Coronary artery (tissue), 2 donors: ENCODE measurements at places on chromosomes 2 and 18.

DNA sequence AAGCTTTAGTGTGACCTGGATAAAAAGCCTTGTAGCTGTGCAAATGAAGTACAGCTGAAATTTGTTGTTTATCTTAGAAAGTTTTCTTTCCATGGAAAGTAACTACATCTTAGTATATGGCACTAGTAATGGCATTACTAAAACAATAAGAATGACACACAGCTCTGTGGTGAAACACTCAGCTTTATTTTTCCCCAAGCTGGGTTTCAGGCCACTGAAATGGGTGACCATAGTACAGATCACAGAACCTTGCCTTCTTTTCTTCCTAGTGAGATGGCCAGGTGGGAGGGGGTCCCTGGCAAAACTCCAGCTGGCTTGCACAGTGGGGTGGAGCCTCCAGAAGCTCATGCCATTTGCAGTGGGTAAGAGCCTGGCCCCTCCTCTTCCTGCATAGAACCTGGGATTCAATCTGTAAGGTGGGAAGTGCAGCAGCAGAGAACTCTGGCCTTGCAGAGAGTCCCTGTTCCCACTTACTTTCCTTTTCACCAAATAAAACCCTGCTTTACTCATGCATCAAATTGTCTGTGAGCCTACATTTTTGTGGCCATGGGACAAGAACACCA is 17.6 kb upstream of the GRP start:
- DNase-seq: no peak

GRCh38 chr2:117771969-117772630 is 42.4 kb upstream of the DDX18 start:
- DNase-seq: no peak

GRCh38 chr2:25178976-25179375 is 10.6 kb upstream of the POMC start:
- DNase-seq: no peak

GRCh38 chr2:143759455-143759854 is 630.2 kb downstream of the ARHGAP15 start:
- no peak for DNase-seq

DNA sequence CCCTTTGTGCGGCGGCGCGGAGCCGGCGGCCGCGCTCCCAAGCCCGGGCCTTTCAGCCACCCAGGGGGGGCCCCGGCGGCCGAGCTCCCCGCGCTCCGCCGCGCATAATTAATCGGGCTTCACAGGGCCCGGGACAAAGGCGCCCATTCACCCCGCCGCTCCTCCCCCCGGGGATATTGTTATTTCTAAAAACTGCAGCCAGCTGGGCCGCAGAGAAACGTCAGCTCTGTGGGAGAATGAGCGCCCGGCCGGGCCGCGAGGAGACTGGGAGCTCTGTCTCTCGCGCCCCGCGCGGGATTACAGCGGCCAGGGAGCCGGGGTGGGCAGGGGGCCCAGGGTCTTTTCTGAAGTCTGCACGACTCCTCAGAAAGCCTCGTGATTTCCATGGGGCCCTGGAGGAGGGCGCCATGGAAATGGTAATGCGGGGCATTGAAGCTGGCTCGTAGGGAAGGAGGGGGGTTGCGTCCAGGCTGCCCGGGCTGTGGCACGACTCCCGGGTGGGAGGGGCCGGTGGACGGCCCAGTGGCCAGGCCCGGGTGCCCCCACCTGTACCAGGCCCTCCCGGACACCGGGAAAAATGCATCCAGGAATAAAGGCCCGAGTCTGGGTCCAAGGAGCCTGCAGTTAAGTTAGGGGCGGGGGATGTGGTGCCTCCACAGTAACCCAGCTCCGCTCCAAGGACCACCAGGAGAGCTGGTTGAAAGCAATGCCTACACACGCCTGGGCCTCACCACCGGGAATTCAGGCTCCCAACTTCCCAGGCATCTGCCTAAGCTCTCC is 125.3 kb downstream of the ZFP36L2 start:
- no peak for DNase-seq

DNA sequence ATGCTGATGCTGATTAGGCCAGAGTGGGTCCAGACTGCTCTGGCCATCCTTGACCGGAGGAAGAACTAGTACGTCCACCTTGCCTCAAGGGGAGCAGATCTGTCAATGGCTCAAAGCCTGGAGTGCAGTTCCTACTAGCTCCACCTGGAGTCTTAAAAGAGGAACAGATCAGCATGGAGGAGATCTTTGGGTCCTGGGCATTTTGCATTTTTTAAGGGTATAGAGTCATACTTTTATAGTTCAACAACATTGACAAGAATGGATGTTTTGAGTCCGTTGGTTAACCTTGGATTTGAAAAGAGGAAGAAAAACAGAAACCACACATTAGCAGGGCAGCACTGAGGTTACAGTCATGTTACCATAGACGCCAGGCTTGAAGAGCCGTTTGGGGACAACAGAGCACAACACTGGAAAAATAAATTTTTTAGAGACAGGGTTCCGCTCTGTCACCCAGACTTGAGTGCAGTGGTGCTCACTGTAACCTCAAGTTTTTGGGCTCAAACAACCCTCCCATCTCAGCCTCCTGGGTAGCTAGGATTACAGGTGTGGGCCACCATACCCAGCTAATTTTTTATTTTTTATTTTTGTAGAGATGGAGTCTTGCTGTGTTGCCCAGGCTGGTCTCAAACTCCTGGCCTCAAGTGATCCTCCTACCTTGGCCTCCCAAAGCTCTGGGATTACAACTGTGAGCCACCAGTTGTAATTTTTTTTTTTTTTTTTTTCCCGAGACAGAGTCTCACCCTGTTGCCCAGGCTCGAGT is 78.5 kb downstream of the PRKCE start:
- no peak for DNase-seq

- DNase-seq: no peak
Observed at GRCh38 chr2:160006475-160006874, 55.9 kb downstream of the PLA2R1 start.

DNA sequence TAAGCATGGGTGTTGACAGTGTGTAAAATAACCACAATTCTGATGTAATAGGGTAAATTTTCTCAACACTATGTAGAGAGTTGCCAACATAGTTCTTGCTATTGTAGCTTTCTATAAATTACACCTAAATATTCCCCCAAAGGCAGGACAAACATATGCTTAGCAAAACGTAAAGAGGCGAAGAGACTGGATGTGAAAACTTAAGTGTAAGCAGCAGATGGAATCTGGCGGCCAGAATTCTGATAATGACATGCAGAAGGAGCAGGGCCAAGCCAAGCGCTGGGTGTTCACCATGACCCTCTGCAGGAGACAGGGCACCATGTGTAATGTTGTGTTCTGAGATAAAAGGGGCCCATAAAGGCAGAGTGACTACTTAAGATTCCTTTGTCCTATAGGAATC is 105.2 kb upstream of the ZNF521 start:
- DNase-seq: no peak

GRCh38 chr2:239189711-239190131 is 211.1 kb downstream of the HDAC4 start:
- DNase-seq: no peak

GRCh38 chr18:30652387-30652786 is 390.2 kb downstream of the DSC3 start:
- no peak for DNase-seq

DNA sequence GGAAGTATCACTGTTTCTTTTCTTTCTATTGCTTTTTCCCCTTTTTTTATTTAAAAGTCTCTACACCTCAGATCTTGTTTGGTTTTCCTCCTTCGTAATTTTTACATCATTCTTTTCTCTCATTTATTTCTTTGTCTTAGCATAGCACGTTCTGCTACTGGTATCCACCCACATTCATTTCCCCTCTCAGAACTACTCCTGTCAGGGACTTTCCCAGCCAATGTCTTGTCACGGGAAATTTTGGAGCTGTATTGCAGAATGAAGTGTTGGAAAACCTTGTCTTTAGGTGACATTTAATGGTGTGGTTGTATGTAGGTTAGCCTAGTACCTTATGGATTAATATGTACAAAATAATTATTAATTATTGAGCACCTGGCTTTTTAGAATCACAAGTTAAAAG is 34.0 kb downstream of the TTLL4 start:
- DNase-seq: no peak

DNA sequence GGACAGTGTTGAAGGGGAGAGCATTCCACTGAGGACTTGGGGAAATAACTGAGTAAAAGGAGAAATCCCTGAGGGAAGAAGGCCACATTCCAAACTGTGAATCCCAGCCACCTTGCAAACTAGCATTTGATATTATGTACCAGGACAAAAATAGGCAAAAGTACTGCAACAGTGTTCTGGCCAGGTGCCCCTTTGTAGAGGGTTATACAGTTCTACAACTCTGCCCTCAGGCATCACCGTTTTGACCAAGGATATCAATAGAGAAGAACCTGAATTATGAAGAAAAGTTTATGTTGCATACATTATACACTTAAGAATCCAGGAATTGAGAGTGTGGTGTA is 20.6 kb upstream of the CAVIN2 start:
- no peak for DNase-seq

DNA sequence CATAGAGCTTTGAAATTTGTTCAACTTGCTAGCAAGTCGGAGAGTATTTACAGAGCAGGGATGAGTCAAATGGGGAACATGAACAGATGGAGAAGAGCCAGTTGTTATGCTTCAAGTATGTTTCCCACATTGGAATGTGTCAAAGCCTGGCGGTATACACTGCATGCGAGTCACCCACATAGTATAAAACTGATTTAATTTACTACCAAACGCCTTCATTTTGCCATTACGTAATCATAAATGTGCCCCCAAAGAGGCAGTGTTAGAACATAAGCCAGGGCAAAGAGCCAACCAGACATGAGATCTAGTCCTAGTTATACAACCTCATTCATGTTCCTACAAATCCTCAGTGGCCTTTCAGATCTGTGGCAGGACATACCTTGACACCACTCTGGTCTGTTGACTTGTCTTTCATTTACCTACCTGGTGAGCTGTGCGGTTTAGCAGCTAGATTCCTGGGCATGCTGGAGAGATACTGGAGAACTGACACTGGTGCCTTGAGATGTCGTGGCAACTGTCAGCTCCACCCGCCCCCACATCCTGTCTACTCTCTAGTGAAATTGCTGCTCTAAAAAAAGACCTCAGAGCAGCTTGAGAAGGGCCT is 21.7 kb upstream of the NRP2 start:
- DNase-seq: no peak

DNA sequence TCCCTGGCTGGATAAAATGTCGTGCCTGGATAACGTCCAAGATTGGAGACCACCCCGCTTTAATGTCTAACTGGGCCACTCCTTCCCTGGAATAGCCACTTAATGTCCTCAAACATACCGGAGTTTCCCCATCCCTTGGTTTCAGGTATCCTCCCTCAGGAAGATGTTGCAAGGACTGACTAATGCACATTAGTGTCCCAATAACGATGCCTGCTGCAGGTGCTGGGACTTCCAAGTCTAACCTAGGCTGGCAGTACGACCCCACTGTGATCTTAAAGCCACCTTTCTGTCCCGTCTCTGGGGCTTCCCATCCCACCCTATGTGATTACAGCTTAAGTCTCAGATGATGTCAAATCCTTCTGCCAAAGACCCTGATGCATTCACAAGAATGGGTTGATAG is 1.1 kb upstream of the ATP6V1C2 start:
- no peak for DNase-seq

- no peak for DNase-seq
Observed at GRCh38 chr2:229244975-229245374, 26.1 kb downstream of the PID1 start.

DNA sequence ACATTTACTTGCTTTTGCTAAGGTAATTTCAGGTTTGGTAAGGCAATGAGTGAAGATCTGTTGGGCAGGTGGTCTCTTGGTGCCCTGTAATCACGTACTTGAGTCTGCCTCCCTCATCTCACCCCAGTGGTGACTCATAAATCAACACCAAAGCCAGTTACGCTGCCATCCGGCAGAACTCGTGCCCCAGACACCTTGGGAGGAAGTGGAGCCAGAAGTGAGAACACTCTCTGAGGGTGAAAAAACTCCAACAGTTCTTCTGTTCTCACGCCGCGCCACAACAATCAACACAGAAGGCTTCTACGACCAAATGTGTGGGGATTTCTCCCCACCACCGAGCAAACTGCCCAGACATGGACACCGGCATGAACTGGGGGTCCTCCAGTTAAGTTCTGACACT is 206.2 kb downstream of the ARL4C start:
- DNase-seq: no peak

GRCh38 chr2:25454824-25455611 is 113.3 kb upstream of the DNMT3A start:
- no peak for DNase-seq

DNA sequence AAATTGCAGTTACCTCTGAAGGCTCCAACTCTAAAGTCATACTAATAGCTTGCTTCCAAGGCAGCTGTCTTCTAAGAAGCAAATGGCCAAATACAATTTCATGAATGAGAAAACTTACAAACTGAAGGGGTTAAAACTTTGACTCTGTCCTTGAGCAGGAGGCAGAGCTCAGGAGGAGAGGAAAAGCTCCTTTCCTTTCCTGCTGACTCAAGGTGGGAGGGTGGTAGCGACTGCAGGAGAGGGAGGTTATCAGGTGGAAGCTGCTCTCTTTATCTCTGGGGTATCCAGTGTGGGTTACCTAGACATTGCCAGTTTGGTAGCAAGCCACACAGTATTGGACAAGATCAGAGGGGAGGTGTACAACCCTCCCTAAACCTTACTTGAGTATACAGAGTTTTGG is 2.7 kb upstream of the EFEMP1 start:
- DNase-seq: no peak

- DNase-seq: no peak
Observed at GRCh38 chr2:207163053-207163755, 2.5 kb downstream of the KLF7 start.

DNA sequence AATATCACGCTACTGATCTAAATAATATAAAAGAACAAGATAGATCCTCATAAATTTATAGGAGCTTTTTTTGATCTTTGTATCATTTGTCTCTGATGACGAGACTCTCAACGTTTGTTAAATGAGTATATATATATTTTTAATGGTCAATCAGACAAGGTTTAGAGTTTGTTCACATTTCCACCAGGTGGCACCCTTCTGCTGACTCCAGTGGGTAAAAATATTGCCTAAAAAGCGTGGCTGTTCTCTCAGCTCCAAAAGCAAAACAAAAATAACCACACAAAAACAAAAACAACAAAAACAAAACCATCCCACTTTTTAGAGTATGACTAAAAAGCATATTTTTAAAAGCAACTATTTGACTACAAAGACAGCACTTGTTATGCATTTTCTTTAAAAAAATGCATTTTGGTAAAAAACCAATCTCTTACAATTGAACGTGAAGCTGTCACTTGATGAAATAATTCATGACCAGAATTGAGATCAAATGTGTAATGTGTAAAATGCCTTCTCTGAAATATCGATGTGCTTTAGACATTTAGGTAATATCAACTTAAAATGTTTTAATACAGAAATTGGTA is 723.2 kb downstream of the DPP10 start:
- DNase-seq: no peak

DNA sequence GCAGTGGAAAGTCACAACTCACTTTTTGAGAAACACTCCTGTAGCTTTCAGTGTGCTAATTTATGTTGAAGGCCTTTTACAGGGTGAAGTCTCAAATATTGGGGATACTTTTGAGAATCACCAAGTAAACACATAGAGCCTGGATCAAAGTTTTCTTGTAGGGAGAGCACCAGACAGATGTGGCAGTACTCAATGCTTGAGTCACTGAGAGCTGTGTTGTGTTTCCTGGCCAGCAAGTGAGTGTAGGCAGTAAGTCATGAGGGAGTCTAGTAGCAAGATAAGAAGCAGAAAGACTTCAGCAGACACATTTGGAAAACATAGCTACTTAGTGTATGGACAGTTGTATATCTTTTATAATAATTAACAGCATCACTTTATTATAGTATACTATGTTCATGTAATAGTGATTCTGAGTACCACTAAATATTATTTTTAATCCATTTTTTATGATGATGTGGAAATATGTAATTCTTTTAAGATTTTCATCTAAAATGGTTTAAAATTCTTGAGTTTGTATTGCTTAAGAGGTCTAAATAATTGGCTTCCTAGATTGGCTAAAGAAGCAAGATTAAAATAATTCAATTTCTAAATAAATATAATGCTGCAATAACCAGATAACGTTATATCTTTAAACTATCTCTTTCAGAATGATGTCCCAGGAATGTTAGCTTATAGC is 12.8 kb downstream of the PSMD1 start:
- no peak for DNase-seq
